ENCODE measurements at places on chromosomes 12 and 14. TPM values are rescaled to one million over a fixed set of nuclear protein-coding genes. Genes with fewer than 3 reads are reported as not detected.

Gene L2HGDH
- total RNA-seq: 3.4 TPM

DNA sequence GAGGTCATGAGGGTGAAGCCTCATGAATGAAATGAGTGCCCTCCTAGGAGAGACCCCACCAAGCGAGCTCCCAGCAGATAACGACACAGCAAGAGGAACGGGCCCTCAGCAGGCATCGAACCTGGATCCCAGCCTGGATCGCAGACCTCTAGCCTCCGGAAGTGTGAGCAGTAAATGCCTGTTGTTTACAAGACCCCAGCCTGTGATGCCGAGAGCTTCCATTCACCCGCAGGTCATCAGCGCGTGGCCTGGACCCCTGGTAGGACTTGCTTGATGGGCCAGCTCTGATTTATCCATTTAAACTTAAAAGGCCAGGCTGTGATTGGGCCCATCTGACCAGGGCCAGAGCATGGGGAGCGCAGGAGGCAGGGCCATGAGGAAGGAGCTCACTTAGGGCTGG lies 7.0 kb downstream of the TMEM179 start:
- no peak for DNase-seq

DNA sequence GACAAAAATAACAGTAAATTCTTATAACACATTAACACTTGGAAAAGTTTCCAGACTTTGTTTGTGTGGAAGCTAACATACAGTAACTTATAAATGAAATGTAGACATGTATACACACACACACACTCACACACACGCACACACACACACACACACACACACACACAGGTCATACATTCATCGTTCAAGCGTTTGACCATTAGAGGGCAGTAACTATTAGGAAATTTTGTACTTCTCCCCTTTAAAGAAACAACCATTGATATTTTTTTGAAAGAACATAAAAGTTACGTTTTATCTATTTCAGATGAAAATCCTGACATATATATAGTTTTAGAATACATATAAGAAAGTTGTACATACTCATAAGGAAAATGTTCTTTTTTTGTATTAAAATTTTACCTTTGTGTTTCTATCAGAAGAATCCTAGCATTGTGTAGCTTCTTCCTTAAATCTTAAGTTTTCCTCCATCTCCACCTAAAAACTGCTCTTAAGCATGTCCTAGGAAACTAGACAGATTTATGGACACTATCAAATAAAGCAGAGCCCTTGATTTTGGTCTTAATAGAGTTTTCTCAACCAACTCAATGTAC lies 29.0 kb downstream of the PTPRQ start:
- peak; percentile 53 for DNase-seq

Gene RIN3
- total RNA-seq: 15.2 TPM

- DNase-seq: no peak
Observed at GRCh38 chr14:75158843-75159614, 17.4 kb downstream of the TMED10 start.

- no peak for DNase-seq
Observed at GRCh38 chr12:3530548-3530947, 39.5 kb downstream of the PRMT8 start.

- no peak for DNase-seq
Observed at GRCh38 chr12:879641-880040, 69.9 kb downstream of the RAD52 start.

GRCh38 chr12:95997911-95998510 lies 1.9 kb upstream of the HAL start:
- no peak for DNase-seq

- no peak for DNase-seq
Observed at GRCh38 chr14:97120611-97121031, 323.4 kb downstream of the VRK1 start.

- DNase-seq: no peak
Observed at GRCh38 chr14:61381553-61381952, 60.2 kb downstream of the PRKCH start.

DNA sequence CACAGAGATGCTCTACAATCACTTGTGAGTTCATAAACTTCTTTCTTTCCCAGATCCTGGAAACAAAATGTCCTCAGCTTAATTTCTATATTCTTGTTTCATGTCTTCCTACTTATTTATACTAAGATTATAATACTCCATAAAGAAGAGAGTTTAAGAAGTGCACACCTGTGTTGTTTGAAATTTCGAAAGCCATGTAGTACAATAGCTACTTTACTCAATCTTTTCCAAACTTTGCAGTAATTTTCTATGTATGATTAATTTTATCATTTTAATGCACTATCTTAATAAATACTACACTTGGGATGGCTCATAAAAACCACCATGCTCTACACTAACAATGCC lies 300 bp upstream of the TTC5 start:
- DNase-seq: no peak

- no peak for DNase-seq
Observed at GRCh38 chr12:85633491-85633890, 202.7 kb downstream of the RASSF9 start.

Gene SP1
- 28.6 TPM for total RNA-seq

Gene CLEC4A
- 4.3 TPM for total RNA-seq

DNA sequence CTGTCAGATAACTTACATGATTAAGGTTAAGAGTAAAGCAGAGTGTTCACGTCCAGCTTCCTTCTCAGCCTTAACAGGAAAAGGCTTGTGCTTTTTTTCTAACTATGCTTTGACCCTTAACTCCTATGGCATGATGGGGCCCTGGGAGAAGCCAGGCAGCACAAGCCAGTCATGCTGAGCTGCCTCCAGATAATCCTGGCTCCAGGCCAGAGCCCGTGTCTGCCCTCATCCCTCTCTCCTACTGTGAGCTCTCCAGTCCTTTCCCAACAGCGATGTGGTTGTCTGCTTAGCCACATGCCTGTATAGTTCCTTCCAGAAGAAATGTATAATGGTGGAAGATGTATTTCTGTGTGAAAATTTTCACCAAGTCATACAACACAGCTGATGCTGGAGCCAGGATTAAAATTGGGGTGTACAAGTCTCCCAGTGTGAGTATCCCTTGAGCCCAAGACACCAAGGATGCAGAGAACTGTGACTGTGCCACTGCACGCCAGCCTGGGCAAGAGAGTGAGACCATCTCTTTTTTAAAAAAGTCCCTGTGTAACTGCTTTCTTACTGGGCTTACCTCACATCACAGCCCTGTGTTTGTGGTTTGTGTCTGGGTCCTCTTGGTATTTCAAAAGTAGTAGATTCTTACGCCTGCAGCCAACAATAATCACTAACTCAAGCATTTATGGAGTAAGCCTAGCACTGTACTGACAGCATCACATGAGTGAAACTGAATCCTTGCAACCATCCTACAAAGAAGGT lies 7.9 kb upstream of the ITFG2 start:
- peak; percentile 92 for DNase-seq

- DNase-seq: peak; percentile 90
Observed at GRCh38 chr14:22887260-22887989, 4.4 kb downstream of the REM2 start.

Gene CPNE6
- 2.4 TPM for total RNA-seq

Gene FGFR1OP2
- total RNA-seq: 118 TPM

Gene TAS2R50
- total RNA-seq: 5.8 TPM

- no peak for DNase-seq
Observed at GRCh38 chr12:131816495-131816894, 11.7 kb upstream of the MMP17 start.

- DNase-seq: no peak
Observed at GRCh38 chr14:87705439-87705896, 287.5 kb downstream of the GALC start.

- peak; percentile 32 for DNase-seq
Observed at GRCh38 chr12:103884316-103884715, 43.3 kb upstream of the NT5DC3 start.

Gene KRT74
- total RNA-seq: 3.4 TPM

GRCh38 chr12:9667403-9668160 lies 1.9 kb upstream of the CLEC2D start:
- no peak for DNase-seq

Gene EMP1
- total RNA-seq: 81.6 TPM

DNA sequence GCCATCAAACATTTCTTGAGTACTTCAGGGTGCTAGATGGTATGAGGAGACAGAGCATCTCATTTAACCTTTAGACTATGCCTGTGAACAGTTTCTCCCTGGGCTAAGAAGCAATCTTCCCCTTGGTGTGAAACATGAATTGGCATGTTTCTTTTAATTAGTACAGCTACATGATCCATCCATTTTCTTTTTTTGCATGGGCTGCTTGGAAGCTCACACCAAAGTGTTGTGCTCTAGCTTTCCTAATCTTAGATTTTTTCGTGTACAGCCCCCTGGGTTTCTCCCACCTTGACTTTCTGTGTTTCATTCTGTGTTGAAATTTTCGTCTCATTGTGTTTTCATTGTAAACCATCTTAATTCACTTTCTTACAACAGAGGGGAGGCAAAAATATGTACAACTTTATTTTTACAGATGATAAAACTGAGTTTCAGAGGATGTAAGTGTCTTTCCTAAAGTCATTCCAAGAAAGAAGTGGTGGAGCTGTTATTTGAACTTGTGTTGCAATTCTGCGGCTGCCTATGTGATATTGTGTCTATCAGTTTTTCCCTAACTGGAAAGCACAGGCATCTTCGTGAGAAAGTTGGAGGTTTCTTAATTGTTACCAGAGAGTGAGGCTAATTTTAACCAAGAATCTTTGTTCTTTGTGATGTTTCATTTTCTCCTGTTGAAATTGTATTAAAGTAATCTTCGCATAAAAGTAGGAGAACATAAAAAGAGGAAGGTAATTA lies 64.5 kb downstream of the DAAM1 start:
- DNase-seq: no peak

All from umbilical cord (tissue), 2 donors.